Thymus (tissue), 14 donors: ENCODE measurements at places on chromosomes 16 and 17. TPM values are rescaled to one million over a fixed set of nuclear protein-coding genes. Genes with fewer than 3 reads are reported as not detected.

The KRT20 gene
- total RNA-seq = 0.85 TPM

The CD300E gene
- total RNA-seq = 0.33 TPM

The NPIPB13 gene
- 0.66 TPM for total RNA-seq

The AMZ2 gene
- total RNA-seq = 64.5 TPM

The CYLD gene
- total RNA-seq = 53.9 TPM

The DDX52 gene
- 17.4 TPM for total RNA-seq

The NUDT7 gene
- 7.9 TPM for total RNA-seq

The KRTAP9-4 gene
- not detected for total RNA-seq

The ADAMTS18 gene
- 1.4 TPM for total RNA-seq

The RPRML gene
- total RNA-seq = not detected

The KRTAP16-1 gene
- total RNA-seq = not detected

The EPN3 gene
- 2.2 TPM for total RNA-seq

- no peak for DNase-seq
Measured at GRCh38 chr17:73240561-73240960, 21.1 kb downstream of the CPSF4L start.

DNA sequence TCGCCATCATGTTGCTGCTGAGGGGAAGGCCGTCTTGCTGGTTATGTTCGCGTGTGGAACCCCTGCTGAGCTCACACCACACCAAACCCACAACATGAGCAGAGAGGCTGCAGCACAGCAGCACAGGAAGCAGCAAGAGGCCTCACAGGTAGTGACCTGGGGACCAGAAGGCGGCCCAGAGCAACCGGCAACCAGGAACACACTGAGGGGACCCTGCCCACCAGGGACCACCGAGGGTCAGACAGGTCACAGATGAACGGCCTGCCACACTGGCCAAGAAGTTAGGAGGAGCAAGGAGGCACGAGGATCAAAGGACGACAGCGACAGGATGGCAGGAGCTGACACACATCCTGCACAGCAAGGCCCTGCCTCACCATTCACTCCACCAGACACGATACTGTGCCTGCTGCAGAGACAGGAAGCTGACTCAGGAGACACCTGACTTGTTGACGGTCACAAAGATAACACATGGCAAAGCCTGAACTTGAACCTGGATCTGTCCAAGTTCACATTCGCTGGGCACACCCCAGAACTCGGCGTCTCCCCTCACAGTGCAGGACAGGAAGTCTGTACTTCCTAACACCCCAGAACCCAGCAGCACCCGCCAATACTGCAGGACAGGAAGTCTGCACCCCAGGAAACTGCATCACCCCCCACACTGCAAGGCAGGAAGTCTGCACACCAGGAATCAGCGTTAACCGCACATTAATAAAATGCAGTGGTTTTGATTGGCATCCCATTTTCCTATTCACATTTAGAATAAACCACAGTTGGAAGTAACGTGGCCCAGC lies 98.5 kb downstream of the ZNF778 start:
- no peaks in the 10 kb centered on the region for H3K27me3 ChIP-seq
- H3K4me1 ChIP-seq = peaks cover 54% of the 10 kb centered on the region
- peak; percentile 79 for DNase-seq
- H3K27ac ChIP-seq = peak overlapping the region; percentile 85
- peaks cover 27% of the 10 kb centered on the region for H3K36me3 ChIP-seq

DNA sequence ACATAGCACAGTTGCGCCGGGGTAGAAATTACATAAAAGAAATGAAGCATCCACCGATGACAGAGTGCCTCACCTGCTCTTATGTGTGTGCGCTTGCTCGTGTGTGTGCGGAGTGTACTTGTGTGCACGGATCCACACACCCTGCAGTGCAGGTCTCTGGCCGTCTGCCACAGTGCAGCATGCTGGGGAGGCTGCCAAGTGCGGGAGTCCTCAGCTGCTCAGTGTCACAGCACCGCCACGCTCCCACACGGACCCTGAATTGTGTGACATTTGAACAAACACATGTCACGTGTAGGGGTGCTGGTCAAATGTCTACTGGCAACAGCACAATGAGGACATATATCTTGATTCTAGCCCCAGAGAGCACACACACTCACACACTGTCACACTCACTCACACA lies 243.0 kb upstream of the MYOCD start:
- H3K36me3 ChIP-seq = no peaks in the 10 kb centered on the region
- H3K4me3 ChIP-seq = no peak overlapping the region
- no peak for DNase-seq
- H3K27me3 ChIP-seq = no peaks in the 10 kb centered on the region
- no peak overlapping the region for H3K27ac ChIP-seq

- DNase-seq = no peak
- H3K27ac ChIP-seq = no peak overlapping the region
- peaks cover 30% of the 10 kb centered on the region for H3K4me1 ChIP-seq
- peaks cover 90% of the 10 kb centered on the region for H3K27me3 ChIP-seq
- H3K36me3 ChIP-seq = no peaks in the 10 kb centered on the region
- H3K4me3 ChIP-seq = no peak overlapping the region
Measured at GRCh38 chr16:73059779-73060615, 12.1 kb upstream of the ZFHX3 start.

DNA sequence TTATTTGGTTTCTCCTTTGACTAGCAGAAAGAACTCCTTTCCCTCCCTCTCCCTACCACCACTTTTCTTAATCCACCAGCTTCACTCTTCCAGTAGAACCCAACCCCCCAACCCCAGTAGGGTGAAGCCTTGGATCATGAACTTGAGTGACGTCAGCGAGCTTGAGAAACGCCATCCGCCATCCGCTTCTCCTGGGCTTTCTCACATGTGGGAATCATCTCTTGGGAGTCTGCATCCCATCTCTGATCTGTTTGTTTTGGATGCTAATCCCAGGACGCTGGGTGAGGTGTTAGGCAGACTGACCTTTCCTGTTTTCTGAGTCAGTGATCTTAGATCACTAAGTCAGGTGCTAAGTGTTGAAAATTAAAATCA lies 16.0 kb upstream of the SOX9 start:
- H3K4me3 ChIP-seq = no peak overlapping the region
- H3K27ac ChIP-seq = no peak overlapping the region
- no peaks in the 10 kb centered on the region for H3K36me3 ChIP-seq
- peaks cover 2% of the 10 kb centered on the region for H3K27me3 ChIP-seq
- no peak for DNase-seq
- no peaks in the 10 kb centered on the region for H3K4me1 ChIP-seq

DNA sequence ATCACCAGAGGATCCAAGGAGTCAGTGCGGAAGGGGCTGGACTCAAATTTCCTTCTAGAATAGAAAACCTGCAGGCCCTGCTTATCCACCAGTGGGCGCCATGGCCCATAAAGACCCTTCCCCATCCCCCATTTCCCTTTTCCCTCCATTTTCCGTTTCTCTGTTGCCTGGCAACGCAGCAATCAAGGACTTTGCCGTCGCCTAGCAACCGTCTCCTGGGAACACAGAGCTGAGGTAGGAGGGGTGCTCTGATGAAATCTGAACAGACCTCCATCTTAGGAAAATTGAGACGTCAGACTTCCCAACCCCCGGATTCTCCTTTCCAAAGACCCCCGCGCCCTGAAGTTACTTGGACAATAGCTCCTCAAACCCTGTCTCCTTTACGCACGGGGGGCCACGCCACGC lies 5.7 kb downstream of the DLG4 start:
- H3K27ac ChIP-seq = peak overlapping the region; percentile 75
- no peaks in the 10 kb centered on the region for H3K36me3 ChIP-seq
- no peaks in the 10 kb centered on the region for H3K27me3 ChIP-seq
- H3K4me3 ChIP-seq = peak overlapping the region; percentile 48
- H3K4me1 ChIP-seq = peaks cover 39% of the 10 kb centered on the region
- no peak for DNase-seq

DNA sequence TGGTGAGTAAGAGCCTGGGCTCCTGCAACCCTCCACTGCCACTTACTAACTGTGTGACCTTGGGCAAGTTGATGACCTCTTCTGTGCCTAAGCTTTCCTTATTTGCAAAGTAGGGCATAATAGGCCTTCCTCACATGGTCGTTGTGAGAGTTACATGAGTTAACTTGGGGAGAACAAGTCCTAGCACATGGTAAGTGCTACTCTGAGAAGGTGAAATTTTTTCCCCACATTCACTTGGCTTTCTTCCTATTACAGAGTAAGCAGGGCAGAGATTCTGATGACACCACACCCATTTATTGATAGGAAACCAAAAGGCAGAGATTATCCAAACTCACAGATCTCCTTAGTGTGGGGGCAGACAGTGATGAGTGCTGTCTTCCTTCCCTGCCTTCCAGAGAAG lies 1.6 kb downstream of the KCNH4 start:
- peaks cover 29% of the 10 kb centered on the region for H3K4me1 ChIP-seq
- no peak for DNase-seq
- H3K4me3 ChIP-seq = no peak overlapping the region
- peaks cover 83% of the 10 kb centered on the region for H3K27me3 ChIP-seq
- no peak overlapping the region for H3K27ac ChIP-seq
- H3K36me3 ChIP-seq = no peaks in the 10 kb centered on the region

DNA sequence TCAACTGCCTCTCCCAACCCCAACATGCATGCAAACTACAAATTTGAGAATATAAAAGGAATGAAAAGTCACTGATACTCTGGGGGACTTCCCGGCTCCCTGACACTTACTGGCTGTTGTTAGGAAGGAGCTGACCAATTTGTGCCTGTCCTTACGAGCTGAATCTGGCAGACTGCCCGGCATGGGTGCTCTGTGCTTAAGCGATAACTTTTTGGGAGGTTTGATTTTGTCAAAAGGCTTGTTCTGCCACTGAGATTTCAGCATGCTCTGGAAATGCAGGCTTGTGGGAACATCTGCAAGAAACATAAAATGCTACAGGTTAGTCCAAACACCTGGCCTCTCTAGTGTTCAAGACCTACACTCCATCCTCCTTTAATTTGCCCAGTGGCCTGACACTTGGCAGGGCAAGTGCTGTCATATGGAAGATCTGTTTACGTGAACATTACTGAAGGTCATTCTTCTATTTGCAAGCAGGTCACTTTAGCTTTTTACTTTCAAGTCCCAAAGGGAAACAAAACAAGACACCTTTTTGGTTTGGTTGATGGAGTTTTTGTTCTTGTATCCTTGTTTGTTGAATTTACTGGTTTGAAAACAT lies 40.6 kb downstream of the STH start:
- no peak for DNase-seq
- H3K4me1 ChIP-seq = no peaks in the 10 kb centered on the region
- H3K27ac ChIP-seq = no peak overlapping the region
- H3K27me3 ChIP-seq = no peaks in the 10 kb centered on the region

GRCh38 chr16:53541326-53541725 lies 38.3 kb upstream of the AKTIP start:
- H3K4me1 ChIP-seq = peaks cover 7% of the 10 kb centered on the region
- no peak overlapping the region for H3K4me3 ChIP-seq
- H3K27ac ChIP-seq = no peak overlapping the region
- H3K27me3 ChIP-seq = peaks cover 18% of the 10 kb centered on the region
- H3K36me3 ChIP-seq = no peaks in the 10 kb centered on the region

DNA sequence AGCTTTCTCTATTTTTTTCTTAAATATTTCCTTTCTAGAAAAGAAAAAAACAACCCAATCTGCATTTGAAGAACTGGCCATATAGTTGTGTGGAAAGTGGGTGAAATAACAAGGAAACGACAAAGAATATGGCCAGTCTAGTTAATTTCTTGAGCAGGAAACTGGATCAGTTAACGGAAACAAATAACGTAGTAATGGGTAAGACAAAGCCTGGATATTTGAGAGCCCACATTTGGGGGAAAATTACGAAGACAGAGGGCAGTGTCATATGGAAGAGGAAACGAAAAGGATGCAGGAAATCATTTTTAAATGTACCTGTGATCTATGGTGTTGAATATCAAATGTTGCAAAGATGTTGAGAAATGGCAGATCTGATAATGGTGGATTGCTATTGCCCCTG lies 78.6 kb downstream of the HS3ST3A1 start:
- no peaks in the 10 kb centered on the region for H3K27me3 ChIP-seq
- no peak overlapping the region for H3K4me3 ChIP-seq
- no peak overlapping the region for H3K27ac ChIP-seq

DNA sequence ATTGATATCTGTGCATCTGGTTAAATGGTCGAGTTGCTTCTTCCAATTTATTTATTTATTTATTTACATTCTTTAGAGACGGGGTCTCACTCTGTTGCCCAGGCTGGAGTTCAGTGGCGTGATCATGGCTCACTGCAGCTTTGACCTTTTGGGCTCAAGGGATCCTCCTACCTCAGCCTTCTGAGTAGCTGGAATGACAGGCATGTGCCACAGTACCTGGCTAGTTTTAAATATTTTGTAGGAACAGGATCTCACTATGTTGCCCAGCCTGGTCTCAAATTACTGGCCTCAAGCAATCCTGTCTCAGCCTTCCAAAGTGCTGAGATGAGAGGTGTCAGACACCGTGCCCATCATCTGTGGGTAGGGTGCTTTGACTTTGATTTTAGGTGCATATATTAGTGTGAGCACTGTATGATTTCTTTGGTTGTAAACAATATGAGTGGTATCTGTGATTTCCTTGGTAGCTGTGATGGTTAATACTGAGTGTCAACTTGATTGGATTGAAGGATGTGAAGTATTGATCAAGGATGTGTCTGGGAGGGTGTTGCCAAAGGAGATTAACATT lies 90.2 kb downstream of the BCAS3 start:
- no peak overlapping the region for H3K4me3 ChIP-seq
- H3K4me1 ChIP-seq = peaks cover 4% of the 10 kb centered on the region
- no peak for DNase-seq
- H3K27ac ChIP-seq = no peak overlapping the region

DNA sequence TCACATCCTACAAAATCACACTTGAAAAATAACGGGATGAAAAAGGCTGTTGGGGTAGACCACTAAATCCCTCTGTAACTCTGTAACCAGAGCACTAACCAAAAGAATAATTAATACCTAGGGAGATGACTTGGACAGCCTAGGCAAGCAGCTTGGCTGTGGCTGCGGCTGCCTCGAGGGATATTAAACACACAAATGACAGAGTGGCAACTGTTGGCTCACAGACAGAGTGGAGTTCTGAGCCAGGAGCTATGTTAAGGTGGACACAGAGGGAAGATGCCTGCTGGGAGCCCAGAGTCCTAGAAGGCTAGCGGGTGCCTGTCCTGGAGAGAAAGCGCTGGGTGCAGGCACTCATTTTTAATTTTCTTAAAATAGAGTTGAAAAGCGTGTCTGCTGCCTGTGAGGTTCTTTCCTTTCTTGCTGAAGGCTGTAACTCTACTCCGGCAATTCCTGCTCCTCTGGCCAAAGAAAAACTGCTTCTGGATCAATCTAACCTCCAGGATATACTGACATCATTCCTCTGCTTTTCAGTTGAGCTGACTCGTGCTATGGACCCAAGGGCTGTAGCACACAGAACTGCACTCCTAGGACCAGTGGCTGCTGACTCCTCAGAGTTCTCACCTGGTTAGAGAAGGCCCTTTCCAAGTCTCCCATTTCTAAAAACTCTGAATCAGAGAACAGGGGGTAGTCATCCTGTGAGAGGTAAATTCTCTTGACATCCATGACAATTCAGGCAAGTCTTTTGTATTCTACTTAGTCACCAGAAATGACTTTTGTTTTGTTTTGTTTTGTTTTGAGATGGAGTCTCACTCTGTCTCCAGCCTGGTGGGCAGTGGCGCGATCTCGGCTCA lies 147.9 kb downstream of the STX8 start:
- no peaks in the 10 kb centered on the region for H3K4me1 ChIP-seq
- DNase-seq = no peak
- H3K27ac ChIP-seq = no peak overlapping the region
- no peak overlapping the region for H3K4me3 ChIP-seq

- DNase-seq = no peak
- H3K4me3 ChIP-seq = no peak overlapping the region
- no peak overlapping the region for H3K27ac ChIP-seq
- H3K27me3 ChIP-seq = no peaks in the 10 kb centered on the region
- H3K36me3 ChIP-seq = no peaks in the 10 kb centered on the region
Measured at GRCh38 chr16:10888320-10888937, 11.4 kb downstream of the CIITA start.

GRCh38 chr16:75810342-75810741 lies 84.1 kb upstream of the CPHXL start:
- no peaks in the 10 kb centered on the region for H3K36me3 ChIP-seq
- H3K27me3 ChIP-seq = no peaks in the 10 kb centered on the region
- H3K4me3 ChIP-seq = no peak overlapping the region
